Prostate gland (tissue), 2 donors: ENCODE measurements at places on chromosomes 1 and 21. TPM values are rescaled to one million over a fixed set of nuclear protein-coding genes. Genes with fewer than 3 reads are reported as not detected.

Gene PSMB2
- total RNA-seq: 53.6 TPM

Gene URB2
- 5.6 TPM for total RNA-seq

Gene IL10
- not detected for total RNA-seq

Gene KMO
- 0.73 TPM for total RNA-seq

Gene FAM110D
- total RNA-seq: 3.8 TPM

Gene FMO4
- 6.7 TPM for total RNA-seq

Gene MTR
- total RNA-seq: 48.7 TPM

Gene CLEC20A
- not detected for total RNA-seq

Gene ZNF670
- 2.9 TPM for total RNA-seq

Gene EPHA2
- total RNA-seq: 17.7 TPM

Gene KRTCAP2
- 111 TPM for total RNA-seq

Gene NCAM2
- 21.9 TPM for total RNA-seq

Gene TESK2
- 26.4 TPM for total RNA-seq

Gene ZNF593OS
- total RNA-seq: not detected

Gene PLA2G5
- total RNA-seq: 23.2 TPM

Gene C1orf105
- total RNA-seq: 0.36 TPM

Gene ACTN2
- 7.6 TPM for total RNA-seq

Gene CCDC181
- 0.32 TPM for total RNA-seq

Gene TEKT2
- 0.77 TPM for total RNA-seq

Gene OR2T33
- not detected for total RNA-seq

Gene KCNJ6
- total RNA-seq: 0.36 TPM

Gene SPRR1B
- not detected for total RNA-seq

Gene OR2M3
- 0.06 TPM for total RNA-seq

Gene PIGR
- 91.7 TPM for total RNA-seq

Gene TLR5
- 7.4 TPM for total RNA-seq

Gene PGLYRP4
- total RNA-seq: not detected

Gene CA6
- total RNA-seq: not detected

Gene LRRC53
- total RNA-seq: not detected

Gene C4BPB
- total RNA-seq: not detected

Gene MARK1
- total RNA-seq: 7.2 TPM

Gene SPRR4
- total RNA-seq: not detected

Gene ZBTB48
- total RNA-seq: 51.0 TPM

Gene DIO1
- not detected for total RNA-seq

Gene GNG4
- total RNA-seq: 9.4 TPM

Gene VWA1
- total RNA-seq: 191 TPM

Gene UBQLN4
- total RNA-seq: 27.0 TPM

Gene COL6A1
- 265 TPM for total RNA-seq

Gene LRRC3
- 1.6 TPM for total RNA-seq

Gene CENPS
- total RNA-seq: 34.8 TPM

Gene TRIM58
- total RNA-seq: 0.36 TPM

Gene PDZK1IP1
- 36.1 TPM for total RNA-seq

Gene DMRTA2
- total RNA-seq: 1.1 TPM

Gene NBPF6
- total RNA-seq: 1.1 TPM

Gene LCE1A
- 3.4 TPM for total RNA-seq

Gene PRAMEF12
- not detected for total RNA-seq

Gene DPH5
- total RNA-seq: 17.2 TPM

Gene NPPB
- total RNA-seq: not detected

Gene CCDC27
- 0.97 TPM for total RNA-seq

Gene FCMR
- total RNA-seq: 2.2 TPM

Gene CLDN17
- not detected for total RNA-seq
